SW 1271 (cell line): ENCODE measurements at places on chromosomes 2 and 18.

DNA sequence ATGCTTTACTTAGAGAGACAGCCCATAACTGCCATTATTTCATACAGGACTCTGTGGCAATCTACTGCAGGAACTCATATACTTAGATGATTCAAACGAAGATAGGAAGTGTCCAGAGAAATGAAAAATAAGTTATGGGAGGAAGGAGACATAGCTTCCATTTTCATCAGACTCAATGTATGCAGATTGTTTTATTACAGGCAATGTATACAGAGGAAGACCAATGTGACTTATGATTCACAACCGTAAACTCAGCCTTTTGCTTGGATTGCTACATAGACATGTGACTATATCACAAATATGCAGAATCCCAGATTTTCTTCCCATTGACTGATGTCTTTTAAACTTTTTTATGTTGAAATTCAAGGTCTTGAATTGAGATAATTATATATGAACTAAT lies 793.4 kb downstream of the SATB2 start:
- no peak for DNase-seq

GRCh38 chr2:232926431-232926939 lies 56.4 kb downstream of the SNORC start:
- no peak for DNase-seq

DNA sequence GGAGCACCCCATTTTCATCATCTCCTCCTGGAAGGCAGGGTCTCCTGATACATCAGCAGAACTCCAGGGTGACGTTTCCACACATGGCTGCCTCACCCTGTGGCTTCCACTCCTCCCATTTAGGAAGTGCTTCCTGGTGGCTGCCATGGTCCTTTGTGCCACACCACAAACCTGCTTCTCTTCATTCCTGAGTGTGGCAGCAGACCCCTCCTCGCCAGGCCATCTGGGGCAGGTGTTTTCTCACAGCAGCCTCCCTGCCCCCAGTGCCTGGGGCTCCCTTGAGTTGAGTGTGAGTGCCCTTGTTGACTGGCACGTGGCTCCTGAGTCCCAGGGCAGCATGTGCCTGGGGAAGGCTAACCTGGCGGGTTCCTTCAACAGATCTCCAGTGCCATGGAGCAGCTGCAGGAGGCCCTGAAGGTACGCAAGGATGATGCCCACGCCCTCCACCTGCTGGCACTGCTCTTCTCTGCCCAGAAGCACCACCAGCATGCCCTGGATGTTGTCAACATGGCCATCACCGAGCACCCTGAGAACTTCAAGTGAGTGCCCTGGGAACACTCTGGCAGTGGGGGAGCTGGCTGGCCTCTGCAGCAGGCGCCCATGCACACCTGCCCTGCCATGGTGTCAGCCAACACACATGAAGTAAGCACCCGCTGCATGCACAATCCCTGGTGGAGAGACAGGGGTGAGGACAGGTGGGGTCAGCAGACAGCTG lies 113.4 kb upstream of the MCFD2 start:
- no peak for DNase-seq

DNA sequence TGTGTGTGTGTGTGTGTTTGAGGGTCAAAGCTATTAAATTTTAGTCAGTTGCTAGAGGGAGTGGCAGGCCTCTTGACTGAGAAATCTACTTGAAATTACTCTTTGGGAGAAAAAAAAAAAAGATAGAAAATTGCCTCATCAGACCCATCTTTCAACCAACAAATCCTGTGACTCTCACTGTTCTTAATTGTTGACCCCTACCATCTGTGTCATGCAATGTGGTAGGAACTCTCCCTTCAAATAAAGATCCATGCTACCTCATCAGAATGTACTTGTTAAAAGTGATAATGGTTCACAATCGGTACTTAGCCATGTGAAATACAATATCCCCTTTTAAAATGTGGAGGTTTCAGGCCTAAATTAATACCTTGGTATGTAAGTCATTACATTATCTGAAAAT lies 670.8 kb upstream of the FANCL start:
- no peak for DNase-seq

DNA sequence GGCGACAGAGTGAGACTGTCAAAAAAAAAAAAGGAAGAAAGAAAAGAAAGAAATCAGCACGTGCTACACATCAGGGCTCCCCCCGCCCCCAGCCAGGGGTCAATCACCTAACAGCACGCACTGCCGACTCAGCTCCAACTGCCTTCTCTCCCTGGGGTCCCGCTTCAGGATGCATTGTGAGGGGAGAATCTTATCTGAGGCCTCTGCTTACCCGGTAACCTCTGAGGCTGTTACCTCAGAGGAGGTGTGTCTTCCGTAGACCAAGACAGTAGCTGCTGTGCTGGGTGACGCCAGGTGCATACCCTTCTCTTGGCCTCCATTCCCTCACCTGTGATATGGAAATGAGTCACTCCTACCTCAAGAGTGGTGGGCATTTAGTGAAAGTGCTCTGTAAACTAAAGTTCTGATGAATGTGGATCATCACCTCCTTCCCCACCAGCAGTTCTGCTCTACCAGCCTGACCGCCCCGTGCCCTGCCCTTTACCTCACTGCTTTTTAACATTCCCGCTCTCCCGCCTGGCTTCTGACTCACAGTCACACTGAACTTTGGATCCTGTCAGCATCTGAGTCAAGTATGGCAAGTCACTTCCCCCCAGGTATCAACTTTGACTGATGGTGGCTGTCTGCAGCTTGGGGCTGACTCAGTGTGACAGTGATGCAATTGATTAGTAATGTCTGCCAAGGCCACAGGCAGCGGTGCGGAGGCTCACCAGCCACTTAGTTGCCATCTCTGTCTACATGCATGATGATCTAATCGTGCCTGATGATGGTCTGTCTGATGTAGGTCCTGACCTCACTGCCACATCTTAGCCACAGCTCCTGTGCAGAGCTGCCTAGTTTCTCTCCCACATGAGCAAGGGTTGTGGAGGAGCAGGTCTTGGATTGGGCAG lies 20.1 kb downstream of the ARID5A start:
- peak; percentile 35 for DNase-seq

DNA sequence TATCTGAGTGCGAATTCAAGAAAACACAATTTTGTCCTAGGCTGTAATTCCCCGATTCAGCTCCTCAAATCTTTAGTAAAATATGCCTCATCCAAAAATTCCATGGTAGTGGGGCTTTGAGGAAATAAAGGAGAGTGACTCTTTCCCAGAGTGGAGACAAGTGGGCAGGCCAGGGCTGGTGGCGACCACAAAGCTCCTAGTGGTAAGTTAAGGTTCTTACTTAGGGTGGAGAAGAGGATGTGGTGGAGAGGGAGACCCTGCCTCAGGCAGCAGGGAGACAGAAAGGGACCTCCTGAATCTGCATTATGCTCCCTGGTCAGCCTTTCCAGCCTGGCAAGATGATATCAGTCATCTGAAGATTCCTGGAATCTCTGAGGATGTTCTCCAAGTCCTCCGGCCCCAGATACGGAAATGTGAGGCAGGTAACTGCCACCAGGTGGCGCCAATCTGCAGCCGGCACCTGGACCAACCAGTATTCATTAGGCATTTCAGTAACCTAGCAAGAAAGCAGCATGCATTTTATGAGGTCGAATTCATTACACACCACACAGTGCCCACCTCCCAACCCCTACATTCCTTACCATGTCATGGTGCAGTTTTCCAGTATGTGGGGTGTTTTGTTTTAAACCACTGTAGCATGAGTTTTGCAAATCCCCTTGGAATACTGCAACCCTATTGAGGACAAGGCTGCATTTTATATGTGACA lies 106.4 kb downstream of the POLE4 start:
- no peak for DNase-seq

GRCh38 chr2:20608666-20609348 lies 42.1 kb downstream of the HS1BP3 start:
- no peak for DNase-seq

DNA sequence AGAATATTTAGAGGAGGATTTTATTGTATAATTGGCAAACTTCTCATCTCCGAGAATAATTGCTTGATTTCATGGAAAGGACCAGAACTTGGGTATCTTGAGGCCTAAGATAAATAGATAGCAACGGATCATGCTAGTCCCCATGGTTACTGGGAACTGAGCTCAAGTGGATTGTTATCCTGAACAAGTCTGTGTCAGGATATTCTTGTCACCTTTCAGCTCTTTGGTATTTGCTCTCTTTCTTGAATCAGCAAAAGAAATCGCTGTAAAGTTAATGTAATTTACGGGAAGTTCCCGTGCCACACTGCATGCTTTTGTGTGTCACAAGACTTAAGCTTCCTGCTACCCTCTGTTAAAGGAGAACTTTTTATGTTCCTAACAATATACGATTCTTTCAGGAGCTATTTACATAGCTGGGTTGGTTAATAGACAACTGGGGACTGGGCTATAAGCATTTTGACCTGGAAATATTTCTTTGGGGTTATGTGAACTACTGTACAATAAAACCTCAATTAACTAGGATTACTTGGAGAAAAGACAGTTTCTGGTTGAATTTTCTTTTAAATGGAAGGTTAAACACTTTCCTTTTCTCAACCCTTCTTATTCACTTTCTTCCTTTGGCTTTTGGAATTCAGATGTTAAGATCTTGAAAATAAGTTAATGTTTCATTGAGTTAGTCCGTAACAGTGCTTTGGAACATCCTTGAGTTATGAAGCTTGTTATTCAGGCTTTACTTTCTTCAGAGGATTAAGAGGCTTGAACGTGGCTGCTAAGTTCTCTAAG lies 151.2 kb downstream of the FMNL2 start:
- no peak for DNase-seq

DNA sequence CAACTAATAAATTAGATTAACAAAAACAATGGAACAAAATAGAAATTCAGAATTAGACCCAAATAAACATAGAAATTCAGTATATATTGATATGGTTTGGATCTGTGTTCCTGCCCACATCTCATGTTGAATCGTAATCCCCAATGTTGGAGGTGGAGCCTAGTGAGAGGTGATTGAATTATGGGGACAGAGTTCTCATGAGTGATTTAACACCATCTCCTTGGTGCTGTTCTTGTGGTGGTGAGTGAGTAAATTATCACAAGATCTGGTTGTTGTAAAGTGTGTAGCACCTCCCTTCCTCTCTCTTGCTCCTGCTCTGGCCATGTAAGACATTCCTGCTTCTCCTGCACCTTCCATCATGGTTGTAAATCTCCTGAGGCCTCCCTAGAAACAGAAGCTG lies 16.6 kb upstream of the B4GALT6 start:
- no peak for DNase-seq

DNA sequence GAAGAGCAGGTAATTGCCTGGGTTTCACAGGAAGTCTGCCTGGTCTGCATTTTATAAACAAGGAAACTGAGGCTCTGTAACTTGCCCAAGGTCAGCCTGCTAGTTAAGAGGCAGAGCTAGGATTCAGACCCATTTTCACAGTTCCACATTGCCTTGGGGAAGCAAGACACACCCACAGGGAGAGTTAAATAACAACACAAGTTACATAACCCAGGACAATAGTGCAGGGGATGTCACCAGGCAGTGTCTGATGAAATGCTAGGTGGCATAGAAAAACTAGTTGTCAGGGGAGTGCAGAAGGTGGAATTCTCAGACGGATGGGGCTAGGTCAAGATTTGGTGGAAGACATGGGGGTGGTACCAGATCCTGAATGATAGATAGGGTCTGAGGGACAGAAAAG lies 69.7 kb downstream of the PRKCE start:
- DNase-seq, result no peak

- DNase-seq, result peak; percentile 85
Measured at GRCh38 chr2:189674374-189675112, at the start of gene ANKAR. Gene ANKAR (plus strand): TSS chr2:189674670. CDS start chr2:189676491, 1,821 bp downstream.

- DNase-seq, result no peak
Measured at GRCh38 chr2:216739035-216739434, 43.7 kb upstream of the IGFBP5 start.

DNA sequence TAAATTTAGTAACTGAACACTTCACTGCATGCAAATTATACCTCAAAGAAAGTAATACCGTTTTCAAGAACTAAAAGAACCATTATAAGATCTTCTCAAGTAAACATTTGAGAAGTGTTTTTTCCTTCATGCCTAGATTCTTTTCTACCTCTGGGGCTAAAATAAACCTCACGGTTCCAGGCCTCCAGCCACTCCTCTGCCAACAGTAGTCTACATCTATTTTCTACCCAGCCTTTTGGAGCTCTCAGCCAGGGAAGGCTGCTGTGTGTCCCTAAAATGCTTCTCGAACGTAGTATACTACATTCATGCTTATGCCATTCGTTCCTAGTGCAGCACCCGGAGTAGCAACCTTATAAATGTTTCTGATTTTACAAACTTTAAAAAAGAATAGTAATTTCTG lies 219.7 kb downstream of the AFF3 start:
- no peak for DNase-seq

DNA sequence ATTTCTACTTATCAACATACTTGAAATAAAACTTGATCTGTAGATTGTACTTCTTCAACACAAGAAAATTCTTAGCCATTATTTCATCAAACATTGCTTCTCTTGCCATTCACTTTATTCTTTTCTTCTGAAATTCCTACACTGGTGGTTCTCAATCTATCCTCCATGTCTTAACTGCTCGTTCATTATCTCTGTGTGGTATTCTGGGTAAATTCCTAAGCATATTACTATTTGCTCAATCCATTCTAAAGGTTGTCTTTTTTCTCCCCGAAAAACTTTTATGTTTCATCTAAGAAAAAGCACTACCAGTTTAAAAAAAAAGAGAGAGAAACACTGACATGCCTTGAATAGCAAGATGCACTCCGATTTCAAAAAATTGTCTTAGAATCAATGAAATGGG lies 18.0 kb downstream of the SP3 start:
- no peak for DNase-seq

DNA sequence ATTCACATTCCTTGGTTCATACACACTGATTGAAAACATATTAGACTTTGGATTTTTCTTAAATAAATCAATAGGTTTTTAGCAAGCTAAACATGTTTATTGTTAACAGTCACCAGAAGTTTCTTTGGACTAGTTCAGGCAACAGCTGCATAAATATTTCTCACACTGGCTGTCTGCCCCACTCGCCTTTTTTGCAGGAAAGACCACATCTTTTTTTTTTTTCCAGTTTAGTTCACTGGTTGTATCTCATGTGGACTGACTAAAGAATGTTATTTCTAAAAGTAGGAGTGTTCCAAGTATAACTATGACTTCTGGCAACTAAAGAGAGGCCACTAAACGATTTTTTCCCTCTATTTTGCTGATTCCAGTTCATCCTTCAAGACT lies 31.1 kb downstream of the SLC40A1 start:
- DNase-seq, result no peak

DNA sequence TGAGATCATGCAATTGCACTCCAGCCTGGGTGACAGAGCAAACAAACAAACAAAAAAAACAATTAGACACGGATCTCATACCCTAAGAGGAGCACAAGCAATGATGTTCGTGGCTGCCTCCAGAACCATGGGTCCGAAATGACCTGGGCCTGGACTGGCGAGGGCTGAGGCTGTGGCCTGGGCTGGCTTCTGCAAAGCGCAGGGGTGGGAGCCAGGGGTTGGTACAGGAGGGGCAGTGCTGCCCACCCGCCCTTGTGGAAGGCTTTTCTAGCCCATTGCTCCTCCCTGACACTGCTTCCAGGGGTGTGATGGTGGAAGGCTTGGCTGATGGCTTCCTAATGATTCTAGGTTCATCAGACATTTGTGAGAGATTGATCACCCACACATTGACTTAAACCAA lies 167.8 kb downstream of the FHOD3 start:
- no peak for DNase-seq

DNA sequence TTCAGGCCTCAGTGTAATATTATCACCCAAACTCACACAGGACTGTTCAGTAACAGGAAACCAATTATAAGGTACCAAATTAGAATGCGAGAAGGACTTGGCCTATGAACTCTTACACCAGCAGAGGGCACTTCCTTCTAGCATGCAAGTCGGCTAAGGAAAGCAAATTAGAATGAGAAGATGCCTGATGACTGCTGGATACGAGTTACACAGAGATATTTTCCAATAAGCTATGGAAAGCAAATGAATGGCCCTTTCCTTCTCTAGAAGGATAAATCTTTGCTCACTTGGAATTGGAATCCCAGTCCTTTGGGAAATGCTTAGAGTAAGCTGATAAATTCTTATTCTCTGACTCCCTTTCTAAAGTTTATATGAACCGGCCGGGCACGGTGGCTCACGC lies 109.8 kb downstream of the AP1S3 start:
- peak; percentile 67 for DNase-seq
